ENCODE measurements at places on chromosomes 6 and 20.

DNA sequence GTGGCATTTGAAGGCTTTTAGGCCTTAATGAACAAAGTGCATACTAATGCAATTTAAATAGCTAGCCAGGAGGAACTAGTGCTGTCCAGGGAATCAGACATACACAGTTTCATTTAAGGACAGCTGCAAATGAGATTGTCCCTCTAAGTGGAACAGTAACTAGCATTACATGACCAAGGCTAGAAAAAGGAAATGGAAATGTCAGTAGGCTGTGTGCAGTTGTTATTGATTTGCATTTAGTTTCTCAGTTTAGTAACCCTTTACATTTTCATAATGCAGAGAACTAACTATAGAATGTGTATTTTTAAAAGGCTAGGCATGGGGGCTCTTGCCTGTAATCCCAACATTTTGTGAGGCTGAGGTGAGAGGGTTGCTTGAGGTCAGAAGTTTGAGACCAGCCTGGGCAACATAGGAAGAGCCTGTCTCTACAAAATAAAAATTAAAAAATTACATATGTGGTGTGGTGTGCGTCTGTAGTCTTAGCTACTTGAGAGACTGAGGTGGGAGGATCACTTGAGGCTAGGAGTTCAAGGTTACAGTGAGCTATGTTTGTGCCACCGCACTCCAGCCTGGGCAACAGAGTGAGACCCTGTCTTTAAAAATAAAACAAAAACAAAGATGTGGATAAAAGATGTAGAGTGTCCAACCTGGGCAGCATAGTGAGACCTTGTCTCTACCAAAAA is 468.0 kb downstream of the UTRN start:
- DNase-seq, result no peak

- DNase-seq, result no peak
Observed at GRCh38 chr6:25137916-25138232, 141.3 kb upstream of the CARMIL1 start.

DNA sequence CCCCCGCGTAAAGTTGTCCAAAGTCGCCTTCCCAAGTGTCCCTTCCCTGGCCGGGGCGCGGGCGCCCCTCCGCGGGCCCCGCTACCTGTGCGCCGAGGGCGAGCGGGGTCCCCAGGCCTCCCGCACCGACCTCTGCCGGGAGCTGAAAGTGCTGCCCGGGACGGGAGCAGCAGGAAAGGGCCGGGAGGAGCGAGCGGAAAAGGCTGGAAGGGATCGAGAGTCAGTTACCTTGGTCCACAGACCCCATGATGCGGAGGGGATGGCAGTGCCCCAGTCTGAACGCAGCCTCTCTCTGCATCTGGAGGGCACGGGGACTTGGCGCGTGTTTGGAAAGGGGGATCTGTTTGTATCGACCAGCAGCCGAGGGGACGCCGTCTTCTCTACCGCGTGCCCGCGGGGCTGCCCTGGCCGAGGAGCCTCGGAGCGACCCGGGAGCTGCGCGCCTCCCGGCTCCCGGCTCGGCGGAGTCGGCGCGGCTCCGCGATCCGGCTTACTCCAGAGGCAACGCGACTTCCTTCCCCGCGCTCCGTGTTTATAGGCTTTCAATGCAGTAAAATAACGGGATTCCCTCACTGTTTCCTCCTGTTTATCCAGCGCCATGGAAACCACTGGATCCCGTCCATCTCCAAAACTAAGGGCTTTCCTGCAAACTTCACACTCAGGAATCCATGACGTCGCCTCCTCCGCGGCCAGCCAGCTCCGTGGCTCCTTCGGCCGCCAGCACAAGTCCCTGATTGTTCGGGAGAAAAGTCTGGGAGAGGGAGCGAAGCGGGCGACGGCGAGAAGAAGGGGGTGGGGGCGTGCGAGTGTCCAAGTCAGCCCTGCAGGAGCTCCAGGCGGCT is 20.0 kb upstream of the NFATC2 start:
- DNase-seq, result peak; percentile 55

DNA sequence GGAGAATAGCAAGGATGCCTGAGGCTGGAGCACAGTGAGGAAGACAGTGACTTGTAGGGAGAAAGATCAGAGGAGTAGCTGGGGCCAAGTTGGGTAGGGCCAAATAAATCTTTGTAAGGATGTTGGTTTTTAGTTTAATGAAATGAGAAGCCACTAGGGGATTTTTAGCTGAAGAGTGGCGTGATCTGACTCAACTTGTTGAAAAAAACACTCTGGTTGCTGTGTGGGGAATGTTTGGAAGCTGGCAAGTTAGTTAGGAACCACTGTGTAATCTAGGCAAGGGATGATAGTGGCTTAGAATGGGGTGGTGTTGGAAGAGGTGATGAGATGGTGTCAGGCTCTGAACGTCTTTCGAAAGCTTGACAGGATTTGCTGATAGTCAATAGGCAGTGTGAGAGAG is 176.1 kb upstream of the HDDC2 start:
- no peak for DNase-seq

DNA sequence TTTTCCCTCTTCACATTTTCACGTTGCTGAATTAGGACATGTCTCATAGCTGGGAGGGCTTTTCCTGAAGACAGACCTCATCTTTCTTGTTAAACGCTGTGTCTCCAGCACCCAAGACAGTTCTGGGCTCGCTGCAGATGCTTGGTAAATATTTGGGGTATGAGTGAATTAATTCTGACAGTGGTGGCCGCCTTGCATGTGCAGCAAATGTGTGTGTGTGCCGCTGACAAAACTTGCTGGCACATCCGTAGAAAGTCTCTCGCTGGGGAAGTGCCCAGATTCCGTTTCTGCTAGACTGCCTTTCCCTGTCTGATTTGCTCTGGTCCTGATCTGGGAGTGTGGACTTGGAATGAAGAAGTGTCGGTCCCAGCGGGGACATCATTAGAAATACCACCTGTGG is 48.2 kb upstream of the ZNFX1 start:
- no peak for DNase-seq

GRCh38 chr6:71855406-71855805 is 30.9 kb upstream of the RIMS1 start:
- no peak for DNase-seq

DNA sequence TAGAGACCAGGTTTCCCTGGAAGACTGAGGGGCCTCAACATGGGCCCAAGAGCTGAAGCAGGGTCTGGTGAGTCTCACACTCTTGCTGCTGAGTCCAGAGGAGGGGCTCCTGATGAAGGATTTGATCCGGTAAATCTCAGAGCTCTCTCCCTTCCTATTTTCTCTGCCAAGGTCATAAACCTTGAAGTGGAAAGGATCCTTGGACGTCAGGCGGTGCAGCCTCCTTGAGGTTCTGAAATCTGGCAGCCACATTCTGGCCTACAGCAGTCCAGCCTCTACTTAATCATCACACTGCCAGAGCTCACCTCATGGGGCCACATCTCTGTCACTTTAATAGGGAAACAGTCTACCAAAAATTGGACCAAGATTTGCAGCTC is 24.0 kb downstream of the ACSS1 start:
- DNase-seq, result no peak

- no peak for DNase-seq
Observed at GRCh38 chr6:168583126-168583525, 142.1 kb downstream of the SMOC2 start.

- peak; percentile 69 for DNase-seq
Observed at GRCh38 chr20:35619196-35620095, 3.8 kb downstream of the SPAG4 start.

DNA sequence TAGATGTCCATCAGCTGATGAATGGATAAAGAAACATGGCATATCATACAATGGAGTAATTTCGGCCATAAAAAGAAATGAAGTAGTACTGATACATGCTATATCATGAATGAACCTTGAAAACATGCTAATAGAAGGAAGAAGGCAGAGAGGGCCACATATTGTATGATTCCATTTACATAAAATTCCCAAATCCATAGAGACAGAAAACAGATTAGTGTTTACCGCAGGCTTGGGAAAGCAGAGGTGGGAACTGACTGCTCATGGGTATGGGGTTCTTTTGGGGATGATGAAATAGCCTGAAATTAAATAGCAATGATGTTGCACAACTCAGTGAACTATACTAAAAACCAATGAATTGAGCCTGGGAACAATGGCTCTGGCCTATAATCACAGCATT is 58.3 kb downstream of the SERAC1 start:
- no peak for DNase-seq

DNA sequence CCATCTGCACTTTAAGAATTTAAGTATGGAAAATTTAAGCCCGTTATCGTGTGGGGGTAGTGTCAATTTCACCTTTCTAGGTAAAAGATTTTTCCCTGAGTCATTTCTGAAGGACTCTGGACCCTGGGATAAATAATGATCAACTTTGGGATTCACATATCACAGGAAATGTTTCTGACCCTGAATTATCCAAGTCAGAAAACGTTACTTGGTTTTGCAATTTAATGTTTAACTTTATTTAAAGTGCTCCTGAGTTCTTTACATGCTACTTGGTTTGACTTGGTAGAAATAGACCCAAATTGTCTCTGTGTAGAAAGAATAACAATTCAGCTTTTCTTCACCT is 1.5 kb upstream of the SLC17A3 start:
- no peak for DNase-seq

DNA sequence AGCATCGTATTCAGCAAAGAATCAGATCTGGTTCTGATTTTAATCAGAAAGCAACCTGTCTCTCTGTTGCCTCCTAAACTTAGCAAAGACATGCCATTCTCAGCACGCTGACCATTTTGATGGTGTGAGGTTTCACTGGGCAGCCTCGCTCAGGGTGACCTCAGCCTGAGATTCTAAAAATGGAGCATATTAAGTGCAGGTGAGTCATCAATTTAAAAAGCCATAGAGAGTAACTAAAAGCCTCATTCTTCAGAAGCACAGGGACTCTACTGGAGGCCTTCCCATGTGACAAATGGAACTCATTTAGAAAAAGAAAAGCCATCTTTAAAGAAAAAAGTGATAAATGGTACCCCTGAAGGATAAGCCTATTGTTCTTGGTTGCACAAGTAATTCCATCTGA is 91.3 kb downstream of the FILIP1 start:
- no peak for DNase-seq

DNA sequence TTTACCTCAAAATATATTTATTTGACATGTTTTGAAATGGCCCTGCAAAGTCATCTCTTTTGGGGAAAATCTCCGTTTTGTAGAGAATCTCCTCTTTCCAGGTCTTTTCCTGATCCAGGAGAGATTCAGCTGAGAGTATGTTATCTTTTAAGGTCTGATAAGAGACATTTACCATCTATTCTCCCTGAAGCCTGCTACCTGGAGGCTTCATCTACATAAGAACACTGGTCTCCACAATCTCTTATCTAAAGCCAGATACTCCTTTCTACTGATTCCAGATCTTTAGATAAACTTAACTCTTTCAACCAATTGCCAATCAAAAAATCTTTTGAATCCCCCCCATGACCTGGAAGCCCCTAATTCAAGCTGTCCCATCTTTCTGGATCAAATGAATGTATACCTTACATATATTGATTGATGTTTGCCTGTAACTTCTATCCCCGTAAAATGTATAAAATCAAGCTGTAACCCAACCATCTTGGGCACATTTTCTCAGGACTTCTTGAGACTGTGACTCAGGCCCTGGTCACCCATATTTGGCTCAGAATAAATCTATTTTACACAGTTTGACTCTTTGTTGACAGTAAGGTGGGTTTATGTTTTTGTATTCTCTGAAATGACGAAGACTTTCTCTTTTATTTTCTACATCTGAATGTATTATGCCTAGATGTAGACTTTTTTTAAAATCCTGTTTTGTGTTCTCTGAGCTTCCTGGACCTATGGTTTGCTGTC is 95.5 kb downstream of the ECT2L start:
- DNase-seq, result no peak

DNA sequence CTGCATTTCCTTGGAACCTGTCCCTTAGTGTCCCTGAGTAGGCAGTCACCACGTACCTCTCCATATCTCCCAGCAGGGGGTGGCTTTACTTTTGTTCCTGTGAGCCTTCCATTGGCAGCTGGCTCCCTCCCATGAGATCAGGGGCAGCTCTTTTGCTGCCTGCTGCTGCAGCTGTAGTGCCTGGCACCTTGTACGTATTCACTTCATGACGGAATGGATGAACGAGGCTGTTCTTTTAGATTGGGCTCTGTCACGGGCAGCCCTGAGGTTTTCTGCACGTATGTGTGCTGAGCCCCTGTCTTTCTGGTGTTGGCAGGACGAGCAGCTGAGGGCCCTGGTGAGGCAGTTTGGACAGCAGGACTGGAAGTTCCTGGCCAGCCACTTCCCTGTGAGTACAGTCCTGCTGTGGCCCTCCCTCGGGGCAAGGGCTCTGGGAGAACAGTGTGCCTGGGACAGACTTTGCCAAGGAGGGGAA is 14.6 kb downstream of the MYBL2 start:
- no peak for DNase-seq

GRCh38 chr20:49668181-49668877 is 45.3 kb downstream of the B4GALT5 start:
- DNase-seq, result no peak

DNA sequence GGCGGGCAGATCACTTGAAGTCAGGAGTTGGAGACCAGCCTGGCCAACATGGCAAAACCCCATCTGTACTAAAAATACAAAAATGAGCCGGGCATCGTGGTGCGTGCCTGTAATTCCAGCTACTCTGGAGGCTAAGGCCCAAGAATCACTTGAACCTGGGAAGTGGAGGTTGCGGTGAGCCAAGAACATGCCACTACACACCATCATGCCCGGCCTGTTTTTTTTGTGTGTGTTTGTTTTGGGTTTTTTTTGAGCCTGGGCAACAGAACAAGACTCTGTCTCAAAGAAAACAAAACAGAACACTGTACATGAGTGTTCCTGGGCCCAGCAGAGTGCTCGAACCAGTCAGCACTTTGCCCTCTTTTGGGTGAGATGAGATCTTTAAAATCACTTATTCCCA is 159.1 kb downstream of the MTHFD1L start:
- no peak for DNase-seq

DNA sequence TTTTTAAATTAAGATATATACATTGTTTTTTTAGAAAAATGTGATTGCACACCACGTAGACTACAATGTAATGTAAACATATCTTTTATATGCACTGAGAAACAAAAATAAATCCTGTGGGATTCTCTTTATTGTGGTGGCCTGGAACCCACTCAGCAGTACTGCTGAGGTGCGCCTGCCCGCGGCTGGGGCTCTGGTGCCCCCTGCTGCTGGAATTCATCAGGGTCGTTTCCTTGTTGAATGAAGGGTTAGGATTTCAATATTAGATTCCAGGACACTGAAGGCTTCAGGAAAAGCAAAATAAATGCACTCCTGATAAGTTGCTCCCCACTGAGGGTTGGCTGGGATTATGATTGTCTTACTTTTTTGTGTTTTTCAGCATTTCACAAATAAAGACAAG is 175.8 kb upstream of the GGTLC1 start:
- DNase-seq, result no peak

- DNase-seq, result no peak
Observed at GRCh38 chr6:29827579-29828470, at the start of gene HLA-G. Gene HLA-G, plus strand, starts transcription at chr6:29827825. Its CDS starts 20 bp downstream, at chr6:29827845.

GRCh38 chr20:39136798-39137197 is 174.7 kb downstream of the DHX35 start:
- DNase-seq, result no peak

DNA sequence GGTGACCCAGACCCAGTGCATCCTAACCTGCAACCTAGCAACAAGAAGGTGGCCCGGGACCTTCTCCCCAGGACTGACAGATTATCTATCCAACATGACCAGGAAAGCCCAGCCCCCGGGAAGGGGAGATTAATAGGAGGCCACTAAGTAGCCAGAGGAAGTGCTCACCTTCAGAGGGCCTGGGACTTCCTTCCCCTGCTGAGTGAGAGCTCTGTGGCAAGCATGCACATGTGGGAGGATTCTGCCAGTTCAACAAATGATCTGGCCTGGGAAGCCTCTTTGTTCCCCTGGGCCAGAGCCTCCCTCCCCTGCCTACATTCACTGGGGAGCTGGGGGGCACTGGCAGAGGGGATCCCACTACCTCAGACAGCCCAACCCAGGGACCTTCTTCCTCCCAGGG is 39.6 kb downstream of the SHLD1 start:
- no peak for DNase-seq

GRCh38 chr20:10427060-10427692 is 6.8 kb downstream of the MKKS start:
- no peak for DNase-seq

Measured in Panc1 (cell line).